Skin of body (tissue), 3 donors: ENCODE measurements at places on chromosomes 12 and 14. TPM values are rescaled to one million over a fixed set of nuclear protein-coding genes. Genes with fewer than 3 reads are reported as not detected.

- DNase-seq: no peak
Measured at GRCh38 chr12:58211211-58211610, 269.8 kb downstream of the ATP23 start.

ANAPC5 gene
- 134 TPM for total RNA-seq

GRCh38 chr12:100031836-100032235 lies 47.1 kb upstream of the ANKS1B start:
- DNase-seq: peak; percentile 74

DNA sequence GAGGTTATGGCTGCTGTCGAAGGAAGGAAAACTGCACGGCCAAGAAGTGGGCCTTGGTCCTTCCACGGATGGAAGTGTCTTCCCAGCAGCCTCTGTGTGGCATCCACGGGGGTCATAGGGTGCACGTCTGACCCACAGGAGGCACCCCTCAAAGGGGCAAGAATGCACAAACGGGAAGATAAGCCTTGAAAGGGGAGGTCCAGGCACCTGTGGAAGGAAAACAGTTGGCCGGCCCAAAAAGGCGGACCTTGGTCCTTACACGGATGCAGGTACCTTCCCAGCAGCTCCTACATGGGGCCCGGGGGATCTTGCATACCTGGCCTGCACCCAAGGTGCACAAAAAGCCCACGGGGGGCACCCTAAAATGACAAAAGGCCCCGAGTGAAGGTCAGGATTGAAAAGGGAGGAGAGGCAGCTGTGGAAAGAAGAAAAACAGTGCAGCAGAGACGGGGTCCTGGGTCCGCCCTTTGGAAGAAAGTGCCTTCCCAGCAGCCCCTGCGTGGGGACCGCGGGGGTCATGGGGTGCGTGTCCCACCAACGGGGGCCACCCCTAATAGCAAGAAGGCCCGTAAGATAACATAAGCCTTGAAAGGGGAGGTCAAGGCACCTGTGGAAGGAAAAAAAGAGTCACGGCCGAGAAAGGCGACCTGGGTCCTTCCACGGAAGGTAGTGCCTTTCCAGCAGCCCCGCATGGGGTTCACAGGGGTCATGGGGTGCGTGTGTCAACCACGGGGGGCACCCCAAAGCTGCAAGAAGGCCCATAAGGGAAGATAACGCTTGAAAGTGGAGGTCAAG lies 276.1 kb downstream of the ALG10 start:
- DNase-seq: no peak

GRCh38 chr14:96583569-96584041 lies 81.4 kb downstream of the PAPOLA start:
- no peak for DNase-seq
